ENCODE measurements at places on chromosomes 1 and 21.

DNA sequence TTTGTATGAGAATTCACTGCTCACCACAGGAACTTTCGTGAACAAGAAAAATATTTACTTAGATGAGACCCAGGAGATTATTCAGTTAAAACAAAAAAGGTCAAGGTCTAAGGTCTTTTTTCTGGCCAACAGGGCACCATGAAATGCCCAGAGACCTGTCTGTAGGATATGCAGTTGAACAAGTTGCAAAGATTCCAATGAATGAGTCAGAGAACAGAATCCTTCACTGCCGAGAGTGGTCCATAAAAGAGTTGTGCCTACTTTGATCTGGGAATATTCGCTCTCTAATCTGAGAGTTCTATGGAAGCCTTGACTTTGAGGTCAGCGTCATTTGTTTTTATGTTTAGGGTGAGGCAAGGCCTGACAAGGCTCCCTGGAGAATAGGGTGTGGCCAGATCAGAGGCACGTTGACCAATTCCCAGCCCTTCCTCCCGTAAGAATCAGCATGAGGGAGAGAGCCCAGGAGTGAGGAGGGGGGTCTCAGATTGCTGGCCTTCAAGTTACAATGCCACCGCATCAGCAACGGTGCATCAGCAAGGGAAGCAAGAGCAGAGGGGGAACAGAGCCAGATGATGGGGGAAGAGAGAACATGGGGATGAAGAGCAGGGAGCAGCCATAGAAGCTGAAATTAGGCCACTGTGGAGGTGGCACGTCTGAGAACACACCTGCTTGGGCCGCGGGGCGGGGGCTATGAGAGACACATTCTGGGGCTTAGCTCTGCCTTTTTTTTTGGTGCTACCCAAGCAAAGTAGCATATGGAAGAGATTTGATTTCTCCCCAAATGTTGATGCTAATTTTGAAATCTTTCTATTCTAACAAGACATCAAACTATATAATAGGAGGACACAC lies 206.4 kb upstream of the RAB4A start:
- DNase-seq = no peak

- peak; percentile 56 for DNase-seq
Measured at GRCh38 chr1:15261155-15262002, 14.4 kb downstream of the FHAD1 start.

DNA sequence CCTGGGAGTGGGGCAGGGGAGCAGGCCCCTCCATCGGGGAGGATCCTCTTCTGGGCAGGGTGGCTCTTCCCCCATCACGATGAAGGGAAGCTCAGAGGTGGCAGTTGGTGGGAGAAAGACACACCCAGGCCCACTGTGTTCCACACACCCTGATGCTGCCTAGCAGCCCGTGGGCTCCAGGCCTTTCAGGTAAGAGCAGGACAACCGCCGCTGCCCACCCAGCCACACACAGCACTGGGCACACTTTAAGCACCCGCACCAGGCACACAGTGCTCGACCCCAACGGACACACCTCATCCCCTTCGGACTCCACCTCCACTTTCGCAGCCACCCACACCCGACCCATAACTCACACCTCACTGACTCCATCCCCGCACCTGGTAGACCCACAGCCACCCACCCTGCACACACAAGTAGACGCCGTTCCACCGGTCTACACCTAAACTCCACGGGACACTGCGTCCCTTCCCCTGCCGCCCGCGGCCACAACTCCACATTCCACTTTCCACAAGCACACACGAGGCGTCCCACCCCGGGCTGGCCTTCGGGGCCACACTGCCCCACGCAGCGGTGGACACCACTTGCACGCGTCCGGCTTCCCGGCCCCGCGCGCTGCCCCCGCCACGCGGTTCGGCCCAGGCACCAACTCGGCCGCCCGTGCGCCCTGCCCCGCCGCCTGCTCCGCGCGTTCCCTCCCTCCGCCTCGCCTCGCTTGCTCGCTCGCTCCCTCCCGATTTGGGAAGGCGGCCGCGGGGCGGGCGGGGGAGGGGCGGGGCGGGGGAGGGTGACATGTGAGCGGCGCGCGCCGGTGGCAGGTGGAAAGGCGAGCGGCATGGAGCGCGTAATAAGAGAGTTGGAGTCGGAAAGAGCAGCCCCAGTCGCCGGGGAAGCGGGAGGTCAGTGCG lies at the start of gene KCNQ4:
KCNQ4 (plus strand) TSS at position 787 of the 905 bp plus-strand sequence. CDS start 307 bp downstream, outside the sequence.
- DNase-seq = peak; percentile 61

DNA sequence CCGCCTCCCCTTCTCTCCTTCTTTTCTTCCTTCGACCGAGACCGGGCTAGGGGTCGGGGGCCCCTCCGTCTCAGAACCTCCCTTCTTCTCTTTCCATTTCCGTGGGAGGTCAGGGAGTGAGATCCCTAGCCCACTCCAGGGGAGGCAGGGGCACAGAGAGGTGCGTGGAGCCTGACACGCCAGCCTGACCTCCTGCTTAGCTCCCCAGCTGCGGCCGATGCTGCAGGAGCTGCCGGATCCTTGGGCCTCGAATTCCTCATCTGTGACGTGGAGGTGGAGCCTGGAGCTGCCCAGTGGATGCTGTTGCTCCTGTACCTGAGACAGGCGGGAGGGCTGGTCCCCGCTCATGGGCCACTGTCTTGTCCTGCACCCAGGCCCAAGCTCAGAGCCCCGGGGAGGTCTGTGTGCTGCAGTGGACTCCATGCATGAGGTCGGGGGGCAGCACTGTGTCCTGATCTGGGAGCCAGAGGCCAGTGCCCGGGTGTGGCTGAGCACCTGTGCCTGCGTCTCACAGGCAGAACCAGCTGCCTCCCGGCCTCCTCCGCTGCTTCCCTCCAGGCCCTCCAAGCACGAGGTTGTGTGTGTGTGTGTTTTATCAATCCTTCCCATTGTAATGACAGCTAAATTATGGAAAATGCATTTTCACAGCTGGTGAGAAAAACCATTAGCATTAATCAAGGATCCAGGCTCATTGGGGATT lies 55.3 kb upstream of the TTC34 start:
- DNase-seq = no peak
